Dermis blood vessel endothelial cell (primary cell): ENCODE measurements at places on chromosomes 5 and 9. TPM values are rescaled to one million over a fixed set of nuclear protein-coding genes. Genes with fewer than 3 reads are reported as not detected.
A peak's percentile ranks its signal among the peaks of the same experiment; 100 is the strongest.

GRCh38 chr5:159241946-159242552 is 21.0 kb upstream of the UBLCP1 start:
- DNase-seq: no peak

DNA sequence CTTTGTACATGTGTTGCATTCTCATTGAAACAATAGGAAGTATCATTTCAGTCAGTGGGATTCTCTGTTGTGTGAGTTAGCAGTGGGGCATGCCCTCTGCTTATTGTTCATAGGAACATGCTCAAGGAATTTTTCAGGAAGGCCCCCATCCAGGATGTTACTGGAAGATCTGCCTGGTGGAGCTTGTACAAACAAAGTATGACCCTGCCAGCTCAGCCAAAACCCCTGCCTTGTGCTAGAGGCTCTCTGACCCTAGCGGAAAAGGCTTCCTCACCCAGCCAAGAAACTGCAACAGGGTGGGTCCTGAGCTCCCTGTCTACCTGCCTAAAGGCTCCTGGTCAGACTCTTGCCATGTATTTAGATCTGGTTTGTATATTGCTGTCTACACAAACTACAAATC is 43.2 kb downstream of the MRRF start:
- peak; percentile 97 for DNase-seq

- DNase-seq: no peak
These were observed 251.8 kb upstream of the CDH9 start for GRCh38 chr5:27290172-27290571.

GRCh38 chr5:149749481-149750365 is 19.6 kb downstream of the PPARGC1B start:
- no peak for DNase-seq

GRCh38 chr9:114674798-114675540 is 7.0 kb downstream of the TEX48 start:
- no peak for DNase-seq

DNA sequence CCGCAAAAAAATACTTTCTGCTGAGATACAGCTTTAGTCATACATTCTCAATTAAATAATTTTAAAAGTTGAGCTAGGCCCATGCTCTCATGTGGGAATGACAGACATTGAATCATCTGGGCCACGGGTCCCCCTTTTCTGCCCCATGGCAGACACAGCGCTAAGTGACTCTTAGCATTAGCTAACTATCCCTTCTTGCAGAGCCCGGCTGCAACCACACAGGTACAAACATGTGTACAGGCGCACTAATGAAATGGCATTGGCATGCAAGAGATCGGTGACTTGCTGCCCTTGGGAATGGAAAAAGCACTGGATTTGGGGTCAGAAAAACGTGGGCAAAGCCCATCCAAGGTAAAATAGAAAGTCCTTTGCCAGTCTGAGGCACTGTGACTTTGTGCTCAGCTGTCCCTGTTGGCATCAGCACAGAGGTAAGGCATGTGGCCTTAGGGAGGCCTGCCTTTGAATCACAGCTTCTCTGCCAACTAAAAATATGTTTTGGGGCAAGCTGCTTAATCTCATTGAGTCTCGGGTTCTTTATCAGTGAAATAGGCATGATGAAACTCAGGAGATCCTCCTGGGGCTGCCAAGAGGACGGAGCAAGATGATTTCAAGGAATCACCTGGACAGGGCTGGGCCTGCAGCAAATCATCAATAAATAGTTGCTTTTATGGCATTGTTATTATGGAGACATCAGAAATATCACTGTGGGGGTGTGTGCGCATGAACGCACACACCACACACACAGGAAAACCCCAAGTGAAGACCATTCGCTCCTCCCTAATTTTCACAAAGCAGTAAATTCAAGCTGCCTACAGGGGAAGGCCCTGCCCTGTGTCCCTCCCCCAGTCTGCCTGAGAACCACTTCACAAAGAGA is 54.2 kb downstream of the WHRN start:
- no peak for DNase-seq

DNA sequence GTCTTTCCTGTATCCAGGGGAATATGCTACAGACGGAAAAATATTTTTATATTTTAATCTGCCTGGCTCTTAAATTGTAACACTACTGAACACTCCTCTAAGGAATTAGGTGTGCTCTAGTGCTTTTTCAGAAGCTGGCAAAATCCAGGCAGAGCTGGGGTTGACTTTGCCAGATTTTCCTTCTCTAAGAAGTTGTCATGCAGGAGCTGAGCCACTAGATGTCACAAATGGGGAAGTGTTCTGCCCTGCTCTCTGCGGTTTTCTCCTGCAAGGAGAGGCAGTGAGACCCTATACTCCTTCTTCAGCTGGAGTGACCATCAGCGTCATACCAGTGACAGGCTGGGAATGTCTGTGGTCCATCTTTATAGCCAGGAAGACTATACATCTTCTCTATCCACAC is 112.5 kb downstream of the HAPLN1 start:
- DNase-seq: peak; percentile 66

- no peak for DNase-seq
These were observed 596.1 kb downstream of the ELAVL2 start for GRCh38 chr9:23229890-23230317.

DNA sequence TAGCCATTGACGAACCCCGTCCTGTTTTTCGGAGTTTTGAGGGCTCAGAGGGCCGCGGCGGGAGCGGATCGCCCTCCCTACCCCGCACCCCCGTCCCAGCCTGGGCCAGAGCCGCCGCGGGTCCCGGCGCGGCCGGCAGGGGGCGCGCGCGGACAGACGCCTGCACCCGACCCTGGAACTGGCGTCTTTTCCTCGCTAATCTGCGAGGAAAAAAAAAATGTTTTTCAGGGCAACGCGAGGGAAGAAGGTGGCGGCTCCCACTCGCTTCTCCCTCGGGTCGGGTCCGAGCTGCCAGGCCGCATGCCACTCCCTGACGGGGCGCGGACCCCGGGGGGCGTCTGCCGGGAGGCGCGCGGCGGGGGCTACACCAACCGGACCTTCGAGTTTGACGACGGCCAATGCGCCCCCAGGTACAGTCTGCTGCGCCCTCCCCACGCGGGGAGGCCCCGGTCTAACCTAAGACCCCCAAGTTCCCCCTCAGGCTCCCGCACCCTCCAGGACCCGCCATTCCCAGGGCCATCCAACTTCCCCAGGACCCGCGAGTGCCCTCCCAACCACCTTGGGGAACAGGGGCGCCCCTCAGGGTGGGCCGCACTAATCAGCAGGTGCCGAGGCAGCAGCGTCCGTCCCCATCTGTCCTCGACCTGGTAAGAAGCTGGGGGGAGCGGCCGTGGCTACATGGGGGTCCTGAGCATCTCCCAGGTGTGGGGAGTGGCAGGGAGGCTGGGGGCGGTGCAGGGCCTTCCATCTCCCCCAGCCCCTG is at the start of gene KCNT1:
Gene KCNT1, plus strand, starts transcription at position 227 of the 763 bp plus-strand sequence. Its CDS starts 74 bp downstream, at position 301.
- peak; percentile 62 for DNase-seq

DNA sequence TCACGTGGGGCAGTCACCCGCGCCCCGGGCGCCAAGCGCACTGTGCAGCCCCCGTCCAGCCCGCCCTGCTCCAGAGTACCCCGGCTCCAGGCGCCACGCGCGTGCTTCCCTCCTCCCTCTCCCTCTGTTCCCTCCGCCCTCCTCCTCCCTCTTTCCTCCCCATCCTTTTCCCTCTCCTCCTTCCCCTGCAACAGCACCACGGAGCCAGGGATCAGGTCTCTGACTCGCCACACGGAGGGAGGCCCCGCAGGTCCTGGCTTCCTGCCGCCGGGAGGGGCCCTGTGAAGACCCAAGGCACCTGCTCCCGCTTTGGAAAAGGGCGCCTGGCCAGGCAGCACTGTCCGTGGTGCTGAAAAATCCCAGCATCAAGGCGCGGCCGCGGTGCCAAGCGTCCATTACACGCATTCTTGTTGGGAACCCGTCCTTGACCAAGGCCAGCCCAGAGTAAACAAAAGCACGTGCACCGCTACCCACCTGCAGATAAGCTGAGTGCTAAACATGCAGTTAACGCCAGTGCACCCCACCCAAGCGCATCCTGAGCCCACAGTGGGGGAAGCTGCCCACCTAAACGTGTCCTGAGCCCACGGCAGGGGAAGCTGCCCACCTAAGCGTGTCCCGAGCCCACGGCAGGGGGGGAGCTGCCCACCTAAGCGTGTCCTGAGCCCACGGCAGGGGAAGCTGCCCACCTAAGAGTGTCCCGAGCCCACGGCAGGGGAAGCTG is 21.7 kb downstream of the SLC6A18 start:
- DNase-seq: peak; percentile 62

DNA sequence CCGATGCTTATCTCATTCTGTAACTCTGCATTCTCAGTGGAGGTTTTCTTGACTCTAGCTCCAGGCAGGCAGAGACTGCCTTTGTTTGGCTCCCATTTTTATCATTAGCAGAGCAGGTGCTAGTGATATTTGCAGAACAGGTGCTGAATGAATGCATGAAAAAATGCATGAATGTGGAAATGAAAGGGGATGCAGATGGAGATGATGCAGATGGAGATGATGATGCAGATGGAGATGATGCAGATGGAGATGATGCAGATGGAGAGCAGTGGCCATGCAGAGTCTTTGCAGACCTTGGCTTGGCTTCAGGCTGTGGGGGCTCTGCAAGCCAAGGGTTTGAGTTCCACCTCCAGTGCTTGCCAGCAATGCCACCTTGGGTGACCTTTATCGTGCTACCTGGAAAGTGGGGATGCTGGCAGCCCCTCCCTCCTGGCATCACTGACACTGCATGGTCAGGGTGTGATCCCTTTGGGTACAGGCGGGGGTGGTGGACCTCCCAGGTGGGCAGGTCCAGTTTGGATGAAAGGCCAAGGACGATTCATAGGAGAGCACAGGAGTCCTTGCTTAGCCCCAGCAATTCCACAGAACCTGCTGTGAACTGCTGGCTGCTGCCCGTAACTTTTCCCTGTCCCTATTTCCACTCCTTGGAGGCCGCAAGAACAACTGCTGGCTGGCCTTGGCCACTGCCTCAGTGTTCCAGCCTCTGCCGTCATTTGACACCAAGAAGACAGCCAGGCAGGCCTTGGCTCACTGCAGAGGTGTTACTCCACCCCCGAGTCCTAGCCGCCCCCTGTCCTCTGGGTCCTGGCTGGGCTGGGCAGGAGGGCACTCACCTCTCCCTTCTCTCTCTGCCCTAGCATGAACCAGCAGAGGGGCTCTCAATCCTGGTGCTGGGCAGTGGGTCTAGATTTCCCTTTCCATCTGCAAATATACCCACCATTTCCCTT is 33.0 kb downstream of the ERGIC1 start:
- DNase-seq: no peak

GRCh38 chr5:9490494-9491097 is 55.3 kb downstream of the SEMA5A start:
- no peak for DNase-seq

GRCh38 chr5:158270996-158271554 is 412.1 kb upstream of the CLINT1 start:
- no peak for DNase-seq

DNA sequence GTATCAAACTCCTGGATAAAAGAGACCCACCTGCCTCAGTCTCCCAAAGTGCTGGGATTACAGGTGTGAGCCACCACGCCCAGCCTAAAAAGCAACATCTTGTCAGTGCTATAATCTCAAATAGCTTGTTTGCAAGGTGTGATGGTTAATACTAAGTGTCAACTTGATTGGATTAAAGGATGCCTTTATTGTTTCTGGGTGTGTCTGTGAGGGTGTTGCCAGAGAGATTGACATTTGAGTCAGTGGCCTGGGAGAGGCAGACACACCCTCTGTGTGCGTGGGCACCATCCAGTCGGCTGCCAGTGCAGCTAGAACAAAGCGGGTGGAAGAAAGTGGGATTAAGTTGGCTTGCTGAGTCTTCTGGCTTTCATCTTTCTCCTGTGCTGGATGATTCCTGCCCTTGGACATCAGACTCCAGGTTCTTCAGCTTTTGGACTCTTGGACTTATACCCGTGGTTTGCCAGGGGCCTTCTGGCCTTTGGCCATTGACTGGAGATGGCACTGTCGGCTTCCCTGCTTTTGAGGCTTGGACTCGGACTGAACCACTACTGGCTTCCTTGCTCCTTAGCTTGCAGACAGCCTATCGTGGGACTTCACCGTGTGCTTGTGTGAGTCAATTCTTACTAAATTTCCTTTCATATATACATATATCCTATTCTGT is 28.1 kb downstream of the TARS1 start:
- no peak for DNase-seq

DNA sequence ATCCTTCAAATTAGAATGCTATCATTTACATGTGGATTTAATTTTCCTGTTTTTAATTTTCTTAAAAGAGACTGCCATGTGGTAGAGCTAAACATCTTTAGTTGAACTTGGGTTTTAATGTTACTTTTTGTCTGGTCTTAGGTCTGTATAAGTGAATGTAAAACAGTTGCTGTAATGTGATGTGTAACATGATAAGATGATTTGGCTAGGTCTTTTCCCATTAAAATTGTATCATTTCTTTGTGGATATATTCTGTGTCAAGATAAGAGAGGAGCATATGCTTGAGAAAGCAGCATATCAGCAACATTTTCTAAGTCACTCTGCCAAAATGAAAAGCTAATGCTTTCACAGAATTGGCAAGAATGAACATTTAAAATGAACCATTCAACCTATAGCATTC is 18.5 kb downstream of the TMEM167A start:
- DNase-seq: no peak

DNA sequence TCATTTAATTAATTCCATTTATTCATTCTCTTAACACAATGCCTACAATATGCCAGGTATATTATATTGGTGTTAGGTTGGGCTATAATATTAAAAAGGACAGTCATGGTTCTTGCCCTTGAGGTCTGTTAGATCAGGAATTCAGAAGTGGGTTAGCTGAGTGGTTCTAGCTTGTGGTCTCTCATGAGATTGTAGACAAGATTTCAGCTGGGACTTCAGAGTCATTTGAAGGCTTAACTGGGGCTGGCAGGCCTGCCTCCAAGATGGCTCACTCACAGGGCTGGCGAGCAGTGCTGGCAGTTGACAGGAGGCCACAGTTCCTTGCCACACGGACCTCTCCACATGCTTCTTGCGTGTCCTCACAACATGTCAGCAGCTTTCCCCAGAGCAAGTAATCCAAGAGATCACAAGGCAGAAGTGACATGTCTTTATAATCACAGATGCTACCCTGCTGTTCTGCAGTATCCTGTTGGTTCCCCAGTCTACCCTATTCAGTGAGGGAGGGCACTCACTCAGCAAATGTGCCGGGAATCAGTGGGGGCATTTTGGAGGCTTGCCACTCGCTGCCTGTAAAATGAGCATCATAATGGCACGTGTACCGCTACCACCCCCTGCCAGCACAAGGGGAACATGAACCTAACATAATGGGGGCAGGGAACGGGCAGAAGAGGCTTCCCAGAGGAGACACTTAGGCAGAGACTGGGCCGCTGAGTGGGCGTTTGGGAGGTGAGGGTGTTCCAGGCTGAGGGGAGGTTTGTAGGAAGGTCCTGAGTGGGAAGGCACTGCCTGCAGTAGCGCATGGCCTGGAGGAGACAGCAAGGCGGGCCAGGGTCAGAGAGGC is 70.0 kb downstream of the EXOSC2 start:
- DNase-seq: no peak

- no peak for DNase-seq
These were observed 64.4 kb downstream of the DIRAS2 start for GRCh38 chr9:90578126-90578815.

PHYHD1 gene
- total RNA-seq: 0.85 TPM in 1 of 2 replicates, not detected in the other

RMRP gene
- total RNA-seq: 9,128 and 10,291 TPM in 2 replicates

PRLR gene
- not detected in 2 replicates for total RNA-seq

GABBR2 gene
- total RNA-seq: 0.68 and 1.7 TPM in 2 replicates

ENTPD2 gene
- total RNA-seq: not detected in 2 replicates

TEK gene
- 119 and 159 TPM in 2 replicates for total RNA-seq

AGPAT2 gene
- total RNA-seq: 46.1 and 62.6 TPM in 2 replicates
